ENCODE measurements at places on chromosomes 2 and 18.

- DNase-seq: no peak
Observed at GRCh38 chr2:91477731-91478672, 2786.5 kb downstream of the RPIA start.

DNA sequence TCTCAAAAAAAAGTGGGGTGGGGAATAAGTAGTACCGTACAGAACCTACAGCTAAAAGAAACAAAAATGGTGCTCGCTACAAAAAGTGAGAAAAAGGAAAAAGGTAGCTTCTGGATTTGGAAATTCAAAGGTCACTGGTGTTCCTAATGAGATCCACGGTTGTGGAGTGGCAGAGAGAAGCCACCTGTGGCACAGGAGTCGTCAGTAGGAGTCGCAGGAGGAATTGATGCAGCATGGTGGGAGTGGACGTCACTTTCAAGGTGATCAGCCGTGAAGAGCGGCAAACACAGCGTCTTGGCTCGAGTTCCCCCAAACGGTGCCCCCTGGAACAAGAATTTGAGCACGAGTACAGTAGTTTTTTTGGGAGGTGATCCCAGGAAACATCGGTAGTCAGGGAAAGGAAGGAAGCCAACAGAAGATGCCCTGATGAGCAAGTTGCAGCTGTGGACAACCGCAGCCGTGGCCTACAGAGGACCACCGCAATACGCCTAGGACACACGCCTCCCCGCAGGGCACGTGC, 1.4 kb upstream of the TTL start:
- no peak for DNase-seq

GRCh38 chr2:152546230-152546837, 170.9 kb downstream of the PRPF40A start:
- DNase-seq: no peak

DNA sequence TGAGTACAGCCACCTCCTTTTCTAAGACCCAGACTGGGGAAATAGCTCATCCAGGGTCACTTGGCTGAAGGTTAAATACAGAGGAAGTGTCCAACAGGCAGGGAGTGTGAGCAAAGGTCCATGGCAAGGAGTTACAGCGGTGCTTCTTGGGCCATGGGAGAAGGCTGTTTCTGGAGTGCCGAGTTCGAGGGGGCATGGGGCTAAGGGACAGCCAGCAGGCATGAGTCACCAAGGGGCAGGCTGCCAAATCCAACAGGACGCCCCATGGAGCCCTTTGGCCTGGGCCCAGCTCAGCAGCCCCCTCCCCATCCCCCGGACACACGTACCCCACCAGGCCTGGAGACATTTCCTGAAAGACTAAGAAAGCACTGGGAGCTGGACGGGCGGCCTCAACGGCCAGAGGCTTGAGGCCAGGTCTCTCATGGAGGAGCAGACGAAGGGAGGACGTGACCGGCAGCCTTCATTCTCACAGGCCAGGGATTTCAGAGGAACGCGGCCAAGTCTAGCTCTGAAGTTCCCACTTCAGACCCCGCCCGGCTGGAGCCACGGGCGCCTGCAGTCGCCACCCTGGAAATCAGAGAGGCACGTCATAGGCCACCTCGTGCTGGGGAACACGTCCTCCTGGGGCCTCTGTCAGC, 160.4 kb downstream of the SMAD7 start:
- no peak for DNase-seq

DNA sequence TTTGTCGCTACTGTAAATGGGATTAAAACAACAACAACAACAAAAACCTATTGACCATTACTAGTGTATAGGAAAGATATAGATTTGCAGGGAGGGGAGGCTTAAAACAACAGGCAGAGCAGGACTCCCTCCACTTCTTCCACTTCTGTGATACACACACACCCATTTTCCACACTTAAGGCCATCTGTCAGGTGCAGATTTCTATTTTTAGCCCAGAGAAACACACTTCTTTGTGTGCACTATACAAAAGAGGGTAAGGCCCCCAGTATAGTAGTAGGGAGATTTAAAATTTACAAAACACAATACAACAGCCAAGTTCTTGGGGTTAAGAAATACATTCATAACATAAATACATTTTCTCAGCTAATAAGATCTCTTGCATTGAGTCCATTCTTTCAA, 22.4 kb downstream of the PTPN2 start:
- no peak for DNase-seq
